ENCODE measurements at places on chromosomes 4 and X.

DNA sequence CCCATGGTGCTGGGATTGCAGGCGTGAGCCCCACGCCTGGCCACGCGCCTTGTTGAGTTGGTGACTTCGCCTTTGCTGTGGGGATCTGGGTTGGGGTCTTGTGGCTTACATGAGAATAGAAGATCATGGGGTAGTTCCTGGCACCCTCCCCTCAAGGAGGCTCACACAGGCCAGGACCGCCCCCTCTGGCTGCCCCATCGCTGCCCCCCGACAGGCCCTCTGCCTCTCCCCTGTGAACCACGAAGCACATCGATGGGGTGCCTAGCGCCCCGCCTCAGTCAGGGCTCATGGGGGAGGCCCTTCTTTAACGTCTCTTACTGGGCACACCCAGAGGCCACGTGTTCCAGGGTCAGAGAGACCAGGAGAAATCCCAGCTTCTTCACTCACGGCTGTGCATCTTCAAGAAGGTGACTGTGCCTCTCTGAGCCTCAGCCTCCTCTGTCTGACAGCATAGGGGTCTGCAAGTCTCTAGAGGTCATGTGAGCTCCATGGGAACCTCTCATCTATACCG lies 23.6 kb upstream of the SPON2 start:
- DNase-seq: no peak

- DNase-seq: no peak
These were observed 28.9 kb upstream of the HUWE1 start for GRCh38 chrX:53715346-53715924.

- DNase-seq: no peak
These were observed 37.1 kb downstream of the ENOPH1 start for GRCh38 chr4:82467471-82467870.

DNA sequence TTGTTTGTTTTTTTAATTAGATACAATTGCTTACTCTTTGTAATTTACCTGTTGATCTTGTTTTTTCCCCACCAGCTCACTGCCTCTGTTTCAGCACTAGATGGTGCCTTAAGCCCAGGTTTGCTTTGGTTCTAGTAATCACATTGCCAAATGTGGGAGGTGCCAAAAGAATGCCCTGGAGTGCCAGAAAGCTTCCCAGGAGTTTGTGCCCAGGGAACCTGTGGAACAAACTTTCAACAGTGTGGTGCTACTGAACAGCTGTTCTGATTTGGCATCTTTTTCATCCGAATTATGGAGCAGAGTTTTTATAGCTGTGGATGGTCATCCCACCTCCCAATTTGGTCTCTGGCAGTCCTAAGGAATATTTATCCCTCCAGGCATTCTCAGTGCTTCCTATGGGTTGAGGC lies 1000.7 kb downstream of the STIM2 start:
- no peak for DNase-seq

GRCh38 chr4:37537484-37537883 lies 148.7 kb downstream of the RELL1 start:
- DNase-seq: no peak

- peak; percentile 69 for DNase-seq
These were observed at the start of gene ACSL1 for GRCh38 chr4:184825896-184826690. ACSL1 (minus strand) TSS chr4:184825968; CDS start chr4:184803514, 22,454 bp downstream.
